ENCODE measurements at places on chromosomes 5 and 9.

DNA sequence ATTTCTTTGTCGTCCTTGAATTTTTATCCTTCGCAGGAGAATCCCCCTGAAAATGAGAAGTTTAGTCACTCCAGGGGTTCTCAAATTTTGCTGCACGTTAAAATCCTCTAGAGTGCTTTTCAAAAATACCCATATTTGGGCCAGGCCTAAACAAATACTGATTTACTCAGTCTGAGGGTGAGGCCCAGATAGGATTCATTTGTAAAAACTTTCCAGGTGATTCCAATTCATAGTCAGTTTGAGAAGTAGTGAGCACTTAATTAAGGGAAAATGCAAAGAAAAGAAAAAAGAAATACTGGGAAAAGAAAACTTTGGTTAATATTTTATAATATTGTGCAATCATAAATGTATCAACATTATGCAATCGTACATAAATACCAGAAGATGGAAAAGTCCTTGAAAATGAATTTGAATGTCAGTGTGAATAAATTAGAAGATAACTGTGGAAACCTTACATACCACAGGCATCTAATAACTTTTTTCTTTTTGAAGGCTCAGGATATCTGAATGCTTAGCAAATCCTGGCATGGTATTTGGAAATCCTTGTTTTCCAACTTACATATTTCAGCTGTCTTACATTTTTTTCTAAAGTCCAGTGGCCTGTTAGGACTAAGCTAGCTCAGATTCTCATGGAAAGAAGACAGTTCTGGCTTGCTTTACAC is 116.5 kb upstream of the DAPK1 start:
- no peak for DNase-seq

GRCh38 chr5:158115468-158115867 is 256.5 kb upstream of the CLINT1 start:
- DNase-seq = no peak

DNA sequence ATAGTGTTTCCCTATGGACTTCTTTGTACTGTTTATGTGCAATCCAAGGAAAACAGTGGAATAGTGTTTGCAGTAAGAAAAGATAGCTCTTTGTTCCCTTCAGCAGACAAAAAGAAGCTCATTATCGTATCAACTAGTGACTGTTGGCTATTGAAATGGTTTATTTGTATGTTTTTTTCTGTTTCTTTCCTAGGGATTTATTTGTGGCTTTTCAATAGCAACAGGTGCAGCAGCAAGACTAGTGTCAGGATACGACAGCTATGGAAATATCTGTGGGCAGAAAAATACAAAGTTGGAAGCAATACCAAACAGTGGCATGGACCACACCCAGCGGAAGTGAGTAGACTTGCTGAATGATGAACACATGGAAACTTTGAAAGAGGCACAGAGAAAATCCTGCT is 65.1 kb downstream of the SLC44A1 start:
- no peak for DNase-seq

- DNase-seq = no peak
Measured at GRCh38 chr9:135641745-135642144, 2.4 kb upstream of the GLT6D1 start.

- no peak for DNase-seq
Measured at GRCh38 chr9:16039988-16040761, 487.3 kb downstream of the CCDC171 start.

GRCh38 chr9:15505921-15506320 is 4.8 kb downstream of the PSIP1 start:
- DNase-seq = no peak

DNA sequence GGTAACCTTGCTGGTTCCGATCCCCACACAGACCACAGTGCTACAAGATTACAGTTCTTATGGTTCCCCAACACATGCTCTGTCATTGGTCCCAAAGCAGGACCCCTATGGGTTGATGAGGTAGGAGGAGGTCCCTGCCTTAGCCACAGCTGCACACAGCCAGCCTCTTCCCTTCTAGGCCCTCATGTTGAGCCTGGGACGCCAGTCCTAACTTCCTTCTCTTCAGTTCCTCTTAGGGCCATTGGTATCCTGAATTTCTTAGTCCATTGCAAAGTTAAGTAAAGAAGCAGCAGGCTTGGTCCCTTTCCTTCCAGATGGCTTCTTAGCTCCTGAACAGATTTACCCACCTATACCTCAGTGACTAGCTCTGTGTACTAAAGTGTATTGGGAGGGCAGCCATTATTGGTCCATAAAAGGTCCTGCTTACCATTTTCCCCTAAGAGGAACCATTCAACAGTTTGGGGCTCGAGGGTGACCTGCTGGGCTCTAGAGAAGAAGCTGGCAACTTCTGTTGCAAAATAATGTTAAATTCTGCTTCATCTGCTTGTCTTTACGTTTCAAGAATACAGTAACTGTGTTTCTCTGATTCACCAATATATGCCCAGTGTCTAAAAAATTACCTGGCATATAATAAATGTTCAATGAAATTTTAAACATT is 50.2 kb downstream of the PDCD1LG2 start:
- DNase-seq = peak; percentile 43

DNA sequence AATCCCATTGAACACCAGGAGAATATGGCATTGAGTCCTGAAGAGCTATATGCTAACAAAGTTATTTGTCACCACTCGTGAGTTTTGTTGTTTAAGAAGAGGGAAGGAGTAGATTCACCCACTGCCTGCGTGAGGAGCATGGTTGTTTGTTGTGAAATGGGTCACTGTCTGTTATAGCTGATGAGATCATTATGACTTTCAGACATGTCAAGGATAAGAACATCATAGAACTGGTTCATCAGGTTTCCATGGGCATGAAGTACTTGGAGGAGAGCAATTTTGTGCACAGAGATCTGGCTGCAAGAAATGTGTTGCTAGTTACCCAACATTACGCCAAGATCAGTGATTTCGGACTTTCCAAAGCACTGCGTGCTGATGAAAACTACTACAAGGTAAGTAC is 76.9 kb downstream of the SYK start:
- DNase-seq = no peak

- DNase-seq = no peak
Measured at GRCh38 chr9:112817860-112818203, 67.3 kb downstream of the SNX30 start.

GRCh38 chr9:26228273-26228672 is 550.0 kb upstream of the TUSC1 start:
- no peak for DNase-seq

- DNase-seq = no peak
Measured at GRCh38 chr5:93385655-93386054, 195.4 kb downstream of the NR2F1-AS1 start.

DNA sequence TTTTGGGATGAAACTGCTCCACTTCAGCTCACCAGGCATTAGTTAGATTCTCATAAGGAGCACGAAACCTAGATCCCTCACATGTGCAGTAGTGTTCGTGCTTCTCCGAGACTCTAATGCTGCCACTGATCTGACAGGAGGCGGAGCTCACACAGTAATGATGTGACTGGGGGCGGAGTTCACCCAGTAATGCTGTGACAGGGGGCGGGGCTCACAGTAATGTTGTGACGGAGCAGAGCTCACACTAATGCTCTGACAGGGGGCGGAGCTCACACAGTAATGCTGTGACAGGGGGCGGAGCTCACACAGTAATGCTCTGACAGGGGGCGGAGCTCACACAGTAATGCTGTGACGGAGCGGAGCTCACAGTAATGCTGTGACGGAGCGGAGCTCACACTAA is 27.1 kb upstream of the LRRC14B start:
- no peak for DNase-seq

DNA sequence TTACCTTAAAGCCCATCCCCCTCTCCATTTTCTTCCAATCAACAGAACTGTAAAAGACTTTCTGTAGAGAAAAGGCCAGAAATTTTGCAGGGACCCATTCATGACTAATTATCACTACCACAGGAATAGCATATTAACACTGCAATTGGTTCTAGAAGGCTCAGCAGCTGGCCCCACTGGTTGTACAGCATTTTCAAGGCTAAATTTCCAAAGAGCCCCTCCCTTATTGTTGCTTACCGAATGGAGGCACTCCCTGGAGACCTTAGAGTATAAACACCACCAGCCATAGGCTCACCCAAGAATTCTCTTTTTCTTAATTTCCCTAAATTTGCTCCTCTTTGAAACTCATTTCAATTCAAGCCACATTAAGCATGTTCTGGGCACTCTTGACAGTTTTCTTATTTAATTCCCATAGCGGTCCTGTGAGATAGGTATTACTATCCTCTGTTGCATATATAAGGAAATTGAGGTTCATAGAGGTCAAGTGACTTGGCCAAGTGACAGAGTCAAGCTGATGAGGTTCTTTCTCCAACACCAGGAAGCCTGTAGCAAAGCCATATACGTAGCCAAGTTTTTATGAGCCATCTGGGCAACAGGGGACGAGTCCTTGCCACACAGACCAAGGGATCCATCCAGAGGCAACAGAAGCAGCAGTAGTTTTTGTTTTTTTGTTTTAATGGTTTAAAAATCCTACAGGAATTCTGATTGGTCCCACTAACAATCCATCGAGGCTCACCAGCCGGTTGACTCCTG is 83.9 kb upstream of the NR5A1 start:
- DNase-seq = no peak

GRCh38 chr9:37405764-37406380 is 16.6 kb upstream of the GRHPR start:
- DNase-seq = no peak

- DNase-seq = peak; percentile 89
Measured at GRCh38 chr5:154753792-154754191, 1.4 kb upstream of the LARP1 start.

- no peak for DNase-seq
Measured at GRCh38 chr9:113781381-113781780, 94.7 kb upstream of the ZNF618 start.

- DNase-seq = no peak
Measured at GRCh38 chr5:56688402-56688801, 126.9 kb upstream of the MAP3K1 start.

DNA sequence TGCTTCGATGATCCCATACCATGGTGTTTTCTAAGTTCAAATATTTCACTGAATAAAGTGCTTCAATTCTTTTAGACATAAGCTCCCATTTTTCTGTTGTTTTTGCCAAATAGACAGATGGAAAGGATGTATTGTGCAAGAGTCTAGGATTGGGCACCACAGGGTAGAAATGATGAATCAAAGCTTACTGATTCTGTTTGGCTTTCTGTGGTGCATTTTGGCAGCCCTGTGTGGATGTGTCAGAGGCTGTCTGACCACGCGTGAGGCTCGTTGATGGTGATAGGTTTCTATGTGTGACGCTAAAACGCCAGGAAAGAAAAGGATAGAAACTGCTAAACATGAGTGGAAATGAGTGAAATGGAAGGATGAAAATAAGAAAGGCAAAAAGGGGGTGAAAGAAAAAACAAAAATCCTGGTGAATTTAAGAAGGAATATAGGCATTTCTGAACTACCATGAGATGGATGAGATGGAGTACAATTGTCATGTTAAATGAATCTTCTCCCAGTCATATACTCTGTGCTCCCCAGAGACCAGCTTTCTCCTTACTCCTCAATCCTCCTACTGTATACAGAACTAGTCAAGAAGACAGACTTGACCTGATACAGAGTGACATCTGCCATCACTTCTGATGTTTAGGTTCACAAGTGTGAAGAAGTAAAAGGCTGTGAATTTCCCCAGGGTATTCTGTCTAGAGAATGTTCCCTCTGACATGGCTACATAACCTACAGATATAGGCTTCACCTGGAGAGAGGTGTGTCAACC is 54.4 kb downstream of the ANKH start:
- peak; percentile 71 for DNase-seq

GRCh38 chr5:73917433-73917832 is 291.4 kb downstream of the ARHGEF28 start:
- DNase-seq = peak; percentile 38

DNA sequence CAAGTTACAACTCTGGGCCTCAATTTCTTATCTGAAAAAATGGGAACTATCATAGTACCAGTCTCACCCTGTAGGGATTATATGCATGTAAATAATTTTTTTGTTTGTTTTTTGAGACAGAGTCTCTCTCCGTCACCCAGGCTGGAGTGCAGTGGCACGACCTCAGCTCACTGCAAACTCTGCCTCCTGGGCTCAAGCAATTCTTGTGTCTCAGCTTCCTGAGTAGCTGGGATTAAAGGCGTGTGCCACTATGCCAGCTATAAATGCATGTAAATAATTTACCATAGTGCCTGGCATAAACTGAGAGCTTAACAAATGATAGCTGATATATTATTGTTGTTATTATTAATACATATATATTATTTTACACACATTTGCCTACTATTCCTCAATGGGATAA is 3.0 kb upstream of the ARHGAP26 start:
- no peak for DNase-seq

GRCh38 chr5:39452846-39453245 is 28.1 kb upstream of the DAB2 start:
- DNase-seq = no peak

DNA sequence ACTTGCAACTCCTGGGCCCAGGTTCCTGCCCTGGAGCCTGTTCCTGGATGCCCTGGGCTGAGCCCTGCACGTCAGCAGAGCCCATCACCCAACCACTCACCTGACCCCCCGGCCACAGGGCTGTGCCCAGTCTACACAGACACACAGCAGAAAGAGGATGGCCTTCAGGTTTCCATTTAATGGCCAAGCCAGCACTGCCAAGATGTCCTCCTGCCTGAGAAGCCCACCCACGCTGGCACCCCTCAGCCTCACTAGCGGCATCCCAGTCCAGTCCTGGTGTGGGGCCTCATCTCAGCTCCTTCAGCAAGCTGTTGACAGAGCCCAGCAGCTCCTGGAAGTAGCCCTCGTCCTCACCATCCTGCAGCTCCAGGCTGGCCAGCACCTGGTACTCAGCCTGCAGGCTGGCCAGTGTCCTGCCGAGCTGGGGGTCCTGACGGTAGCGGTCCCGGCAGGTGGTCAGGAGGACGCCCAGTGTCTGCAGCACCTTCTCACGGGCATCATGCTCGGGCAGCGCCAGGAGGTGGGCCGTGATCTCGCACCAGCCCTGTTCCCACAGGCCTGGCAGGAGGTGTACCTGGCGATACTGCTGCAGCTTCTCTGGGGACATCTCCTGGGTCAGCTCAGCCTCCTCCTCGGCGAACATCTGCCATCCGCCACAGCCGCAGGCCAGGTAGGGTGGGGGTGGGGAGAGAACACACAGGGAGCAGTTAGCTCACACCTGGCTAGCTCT is 71.9 kb upstream of the LRRTM2 start:
- no peak for DNase-seq

DNA sequence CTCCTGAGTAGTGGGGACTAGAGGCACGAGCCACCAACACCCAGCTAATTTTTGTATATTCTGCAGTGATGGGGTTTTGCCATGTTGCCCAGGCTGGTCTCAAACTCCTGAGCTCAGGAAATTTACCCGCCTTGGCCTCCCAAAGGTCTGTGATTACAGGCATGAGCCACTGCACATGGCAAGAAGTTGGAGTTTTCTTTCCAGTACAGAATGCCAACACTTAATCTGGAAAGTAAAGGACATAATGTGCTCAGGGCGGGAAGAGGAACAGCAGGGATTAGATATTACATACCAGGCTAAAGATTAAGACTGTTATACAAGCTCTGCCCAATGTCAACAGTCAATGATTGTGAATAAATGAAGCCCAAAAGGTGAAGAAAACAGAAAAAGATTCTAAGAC is 47.2 kb upstream of the AGXT2 start:
- DNase-seq = no peak

All from right cardiac atrium (tissue), 5 donors.